ENCODE measurements at places on chromosomes 1 and 21.

- no peak for DNase-seq
These were observed 1407.5 kb downstream of the KCNT2 start for GRCh38 chr1:195200772-195201171.

- DNase-seq, result no peak
These were observed 43.0 kb upstream of the TRABD2B start for GRCh38 chr1:48040154-48040553.

DNA sequence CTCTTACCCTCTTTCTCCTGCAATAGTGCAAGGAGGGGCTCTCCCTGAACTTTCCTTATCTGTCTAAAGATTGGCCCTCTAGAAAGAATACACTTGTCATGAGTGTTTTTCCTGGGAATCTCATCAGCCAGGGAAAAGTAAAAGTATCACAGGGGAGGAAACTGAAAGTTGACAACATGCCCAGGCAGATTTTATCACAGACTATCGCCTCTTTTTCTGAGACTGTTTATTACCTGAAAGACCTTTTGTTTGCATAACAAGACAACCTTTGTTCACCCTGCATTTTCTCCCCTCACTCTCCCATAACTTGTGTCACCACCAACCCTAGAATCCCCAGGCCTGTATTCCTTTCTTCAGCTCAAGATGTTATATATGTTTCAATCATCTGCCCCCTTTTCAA is 794.7 kb upstream of the ADAMTS5 start:
- DNase-seq, result no peak

DNA sequence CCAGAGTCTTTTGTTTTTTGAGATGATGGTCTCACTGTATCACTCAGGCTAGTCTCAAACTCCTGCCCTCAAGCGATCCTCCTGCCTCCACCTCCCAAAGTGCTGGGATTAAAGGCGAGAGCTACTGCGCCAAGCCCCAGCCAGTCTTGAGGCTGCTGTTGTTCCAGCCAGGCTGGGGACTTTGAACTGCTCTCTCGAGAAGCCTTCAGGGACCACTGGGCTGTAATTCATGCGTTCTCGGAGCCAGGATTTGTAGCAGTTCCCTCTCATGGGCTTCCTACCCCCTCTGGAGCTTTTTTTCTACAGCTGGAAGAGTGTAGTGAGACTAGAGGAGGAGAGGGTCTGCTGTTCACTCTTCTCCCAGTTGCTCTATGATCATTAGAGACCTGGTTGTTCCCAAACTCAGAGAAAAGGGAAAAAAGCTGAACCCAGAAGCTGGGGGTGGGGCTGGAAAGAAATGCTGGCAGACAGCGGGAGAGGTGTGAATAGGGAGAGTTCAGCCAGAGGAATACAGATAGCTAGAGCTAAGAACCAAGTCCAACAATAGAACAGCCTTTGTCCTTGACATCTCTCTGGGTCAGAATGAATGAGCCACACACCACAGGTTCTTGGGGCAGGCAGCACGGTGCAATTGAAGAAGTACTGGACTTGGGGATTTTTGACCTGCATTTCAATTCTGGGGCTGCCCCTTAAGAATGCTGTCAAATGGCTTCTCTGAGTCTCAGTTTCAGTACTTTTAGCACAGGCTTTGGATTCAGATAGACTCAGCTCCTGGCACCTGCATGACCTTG is 13.2 kb upstream of the SLC41A1 start:
- DNase-seq, result no peak

GRCh38 chr1:220356981-220357850 is 85.0 kb upstream of the RAB3GAP2 start:
- DNase-seq, result no peak

- no peak for DNase-seq
These were observed 208.4 kb upstream of the ZC3H12A start for GRCh38 chr1:37265786-37266667.

Data from stimulated activated CD4-positive, alpha-beta T cell treated with anti-CD3 and anti-CD28 coated beads, Interleukin-2, amount 100 ng/mL, for 24 hours (primary cell).